ENCODE measurements at places on chromosomes 5 and 9.

DNA sequence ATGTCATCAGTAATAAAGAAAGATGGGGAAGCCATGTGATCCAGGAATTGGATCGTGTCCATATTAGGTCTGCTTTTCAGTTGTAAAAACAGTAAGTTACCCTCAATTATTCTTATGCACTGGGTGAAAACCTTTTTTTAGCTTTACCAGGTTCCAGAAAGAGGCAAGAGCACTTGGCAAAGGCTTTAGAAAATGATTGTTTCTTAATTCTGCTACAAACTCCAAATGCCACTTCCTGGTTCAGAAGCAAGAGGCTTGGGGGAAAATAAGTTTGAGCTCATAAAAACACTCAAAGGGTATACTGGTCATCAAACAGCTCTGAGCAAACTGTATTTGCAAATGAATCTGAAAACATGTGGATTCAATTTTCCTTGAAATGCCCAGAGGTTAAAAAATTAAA is 615.6 kb downstream of the EBF1 start:
- DNase-seq, result no peak

GRCh38 chr9:36192196-36192595 is 1.5 kb downstream of the CLTA start:
- no peak for DNase-seq

DNA sequence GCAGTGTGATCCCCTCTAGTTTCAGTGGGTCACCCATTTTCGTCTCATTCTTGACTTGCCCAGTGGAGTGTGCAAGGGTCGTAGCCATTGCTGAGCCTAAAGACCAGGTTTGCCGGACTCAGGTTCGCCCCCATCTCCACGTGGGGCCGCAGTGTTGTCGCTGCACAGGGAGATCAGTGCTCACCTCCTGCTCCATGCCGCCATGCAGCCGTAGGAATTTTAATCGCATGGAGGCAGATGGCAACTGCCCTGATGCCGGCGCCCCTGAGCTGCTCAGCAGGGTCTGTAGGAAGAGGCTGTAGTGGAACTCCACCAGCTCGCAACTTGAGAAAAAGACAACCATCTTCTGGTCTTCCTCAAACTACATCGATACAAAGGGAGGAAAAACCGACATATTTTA is 24.1 kb downstream of the DDX31 start:
- DNase-seq, result no peak

- no peak for DNase-seq
These were observed 25.4 kb upstream of the ELL2 start for GRCh38 chr5:95986937-95987520.

DNA sequence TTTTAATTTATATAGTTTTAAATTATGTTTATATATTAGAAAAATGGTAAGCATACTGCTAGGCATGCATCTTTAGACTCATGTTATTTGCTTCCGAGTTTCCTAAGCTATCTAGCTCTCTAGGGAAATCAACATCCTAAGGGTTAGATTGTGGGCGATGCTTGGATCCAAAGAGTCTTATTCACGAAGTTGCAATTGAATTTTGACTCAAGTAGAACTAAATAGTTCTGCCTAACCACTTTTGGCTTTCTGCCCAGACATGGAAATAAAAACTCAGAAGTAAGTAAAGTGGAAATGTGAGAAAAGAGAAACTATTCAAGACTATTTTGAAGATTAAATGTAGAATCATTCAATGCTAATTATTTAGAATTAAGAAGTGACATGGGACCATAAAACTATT is 440.4 kb downstream of the CDH18 start:
- DNase-seq, result no peak

- no peak for DNase-seq
These were observed 12.0 kb upstream of the ENC1 start for GRCh38 chr5:74652576-74652975.
